ENCODE measurements at places on chromosomes 2 and 18.

DNA sequence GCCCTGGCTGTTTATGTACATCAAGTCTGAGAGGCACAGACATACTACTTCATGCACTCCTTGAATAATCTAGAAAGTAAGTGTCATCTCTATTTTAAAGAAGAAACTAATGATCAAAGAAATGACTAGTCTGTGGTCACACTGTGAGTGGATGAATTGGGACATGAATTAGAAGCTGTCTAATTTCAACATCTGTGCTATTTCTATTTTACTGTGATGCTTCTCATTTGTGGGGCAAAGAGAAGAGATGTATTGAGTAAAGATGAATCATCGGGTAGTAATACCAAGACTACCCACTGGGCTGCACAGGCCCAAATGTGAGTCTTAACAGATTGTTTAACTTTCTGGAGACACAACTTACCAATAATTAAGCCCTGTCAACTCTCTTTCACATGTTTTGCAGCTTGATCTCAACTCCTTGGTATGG is 42.4 kb upstream of the MTIF2 start:
- no peaks in the 10 kb centered on the region for H3K4me1 ChIP-seq
- H3K27me3 ChIP-seq, result no peaks in the 10 kb centered on the region
- H3K36me3 ChIP-seq, result peaks cover 17% of the 10 kb centered on the region
- no peak overlapping the region for H3K4me3 ChIP-seq
- no peak for DNase-seq
- H3K27ac ChIP-seq, result no peak overlapping the region

- H3K27ac ChIP-seq, result no peak overlapping the region
- H3K4me3 ChIP-seq, result no peak overlapping the region
- H3K27me3 ChIP-seq, result peaks cover 15% of the 10 kb centered on the region
- no peak for DNase-seq
- H3K4me1 ChIP-seq, result no peaks in the 10 kb centered on the region
Measured at GRCh38 chr2:38581193-38582147, 21.3 kb downstream of the HNRNPLL start.

- peaks cover 18% of the 10 kb centered on the region for H3K27me3 ChIP-seq
- H3K4me1 ChIP-seq, result peaks cover 8% of the 10 kb centered on the region
- DNase-seq, result no peak
- H3K36me3 ChIP-seq, result no peaks in the 10 kb centered on the region
- H3K27ac ChIP-seq, result no peak overlapping the region
- no peak overlapping the region for H3K4me3 ChIP-seq
Measured at GRCh38 chr2:126886211-126886915, 12.3 kb upstream of the TEX51 start.

- H3K36me3 ChIP-seq, result no peaks in the 10 kb centered on the region
- H3K4me1 ChIP-seq, result peaks cover under 1% of the 10 kb centered on the region
- no peak overlapping the region for H3K4me3 ChIP-seq
- no peaks in the 10 kb centered on the region for H3K27me3 ChIP-seq
- no peak for DNase-seq
Measured at GRCh38 chr2:217880287-217880889, 122.4 kb downstream of the TNS1 start.

- H3K27me3 ChIP-seq, result no peaks in the 10 kb centered on the region
- peaks cover 17% of the 10 kb centered on the region for H3K36me3 ChIP-seq
- peak overlapping the region; percentile 97 for H3K27ac ChIP-seq
Measured at GRCh38 chr2:197145471-197146056, 165.0 kb downstream of the ANKRD44 start.

DNA sequence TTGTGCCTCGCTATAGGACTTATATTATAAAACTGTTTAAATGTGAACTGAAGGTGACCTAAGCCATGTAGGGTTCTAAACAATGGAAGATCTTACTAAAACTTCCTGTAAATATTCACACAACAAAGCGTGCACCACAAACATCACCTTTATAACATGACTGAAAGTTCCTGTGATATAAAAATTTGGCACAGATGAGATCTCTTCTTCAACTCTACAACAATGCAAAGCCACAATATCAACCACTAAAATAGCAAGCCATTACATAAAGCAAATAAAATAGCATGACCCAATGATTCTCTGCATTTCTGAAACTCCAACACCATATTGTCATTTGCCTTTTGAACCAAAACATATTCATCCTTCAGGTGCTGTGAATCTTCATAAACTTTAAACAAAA is 3.5 kb downstream of the YES1 start:
- no peak overlapping the region for H3K27ac ChIP-seq
- no peak for DNase-seq
- peaks cover 47% of the 10 kb centered on the region for H3K27me3 ChIP-seq

- no peak overlapping the region for H3K27ac ChIP-seq
- no peak overlapping the region for H3K4me3 ChIP-seq
- peaks cover 2% of the 10 kb centered on the region for H3K4me1 ChIP-seq
- H3K27me3 ChIP-seq, result no peaks in the 10 kb centered on the region
- DNase-seq, result no peak
Measured at GRCh38 chr2:102841107-102841840, 79.4 kb downstream of the TMEM182 start.

DNA sequence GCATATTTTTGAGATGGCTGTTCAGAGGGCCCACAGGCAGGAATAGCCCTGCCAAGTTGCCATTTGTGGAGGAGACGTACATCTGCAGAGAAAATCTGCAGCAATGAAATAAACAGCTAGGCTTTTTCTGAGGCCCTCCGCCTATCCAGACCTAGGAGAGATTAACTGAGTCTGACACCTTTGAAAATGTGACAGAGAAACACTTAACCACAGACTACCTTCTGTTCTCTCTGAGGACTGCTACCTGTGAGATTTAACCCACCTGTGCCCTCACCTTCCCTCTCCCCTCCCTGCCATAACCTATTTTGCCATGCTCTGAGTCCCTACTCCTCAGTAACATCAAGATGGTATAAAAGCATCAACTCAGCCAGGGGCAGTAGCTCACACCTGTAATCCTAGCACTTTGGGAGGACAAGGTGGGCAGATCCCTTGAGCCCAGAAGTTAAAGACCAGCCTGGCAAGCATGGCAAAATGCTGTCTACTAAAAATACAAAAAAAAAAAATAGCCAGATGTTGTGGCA is 160.3 kb downstream of the TGIF1 start:
- no peak overlapping the region for H3K4me3 ChIP-seq

- H3K27me3 ChIP-seq, result peaks cover 44% of the 10 kb centered on the region
- no peak overlapping the region for H3K27ac ChIP-seq
- H3K36me3 ChIP-seq, result no peaks in the 10 kb centered on the region
- peaks cover 7% of the 10 kb centered on the region for H3K4me1 ChIP-seq
- H3K4me3 ChIP-seq, result no peak overlapping the region
Measured at GRCh38 chr18:34223893-34224422, 755 bp downstream of the NOL4 start.

GRCh38 chr18:54939361-54939917 is 19.8 kb downstream of the CCDC68 start:
- H3K27ac ChIP-seq, result no peak overlapping the region
- no peak overlapping the region for H3K4me3 ChIP-seq
- no peak for DNase-seq

DNA sequence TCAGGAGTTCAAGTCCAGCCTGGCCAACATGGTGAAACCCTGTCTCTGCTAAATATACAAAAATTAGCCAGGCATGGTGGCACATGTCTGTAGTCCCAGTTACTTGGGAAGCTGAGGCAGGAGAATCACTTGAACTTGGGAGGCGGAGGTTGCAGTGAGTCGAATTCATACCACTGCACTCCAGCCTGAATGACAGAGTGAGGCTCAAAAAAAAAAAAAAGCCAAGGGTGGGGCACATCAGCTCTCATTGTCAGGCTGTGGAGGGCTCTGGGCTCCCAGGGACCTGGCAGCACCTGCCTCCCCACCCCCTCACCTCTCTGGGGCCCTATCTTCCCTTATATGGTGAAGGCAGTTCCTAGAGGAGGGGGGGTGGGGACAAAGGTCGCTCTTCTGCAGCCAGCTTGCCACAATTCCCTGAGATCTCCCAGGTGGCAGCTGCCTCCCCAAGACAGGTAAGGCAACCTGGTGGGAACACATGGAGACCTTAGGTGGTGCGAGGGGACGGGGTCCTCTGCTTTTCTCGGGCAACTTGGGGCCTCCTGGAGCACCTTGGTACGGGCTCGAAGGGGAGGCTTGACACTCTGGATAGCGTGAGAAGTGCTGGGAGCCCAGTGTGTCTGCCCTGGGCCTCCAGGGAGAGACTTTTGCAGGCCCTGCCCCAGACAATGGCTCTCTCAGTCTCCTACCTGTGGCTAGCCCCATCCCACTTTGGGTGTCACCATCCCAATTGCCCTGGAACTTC is at the start of gene VIL1:
VIL1 (plus strand) TSS at position 407 of the 742 bp plus-strand sequence. CDS start 4,656 bp downstream, outside the sequence.
- no peak within 1 kb of the TSS for H3K4me3 ChIP-seq
- DNase-seq, result no peak

DNA sequence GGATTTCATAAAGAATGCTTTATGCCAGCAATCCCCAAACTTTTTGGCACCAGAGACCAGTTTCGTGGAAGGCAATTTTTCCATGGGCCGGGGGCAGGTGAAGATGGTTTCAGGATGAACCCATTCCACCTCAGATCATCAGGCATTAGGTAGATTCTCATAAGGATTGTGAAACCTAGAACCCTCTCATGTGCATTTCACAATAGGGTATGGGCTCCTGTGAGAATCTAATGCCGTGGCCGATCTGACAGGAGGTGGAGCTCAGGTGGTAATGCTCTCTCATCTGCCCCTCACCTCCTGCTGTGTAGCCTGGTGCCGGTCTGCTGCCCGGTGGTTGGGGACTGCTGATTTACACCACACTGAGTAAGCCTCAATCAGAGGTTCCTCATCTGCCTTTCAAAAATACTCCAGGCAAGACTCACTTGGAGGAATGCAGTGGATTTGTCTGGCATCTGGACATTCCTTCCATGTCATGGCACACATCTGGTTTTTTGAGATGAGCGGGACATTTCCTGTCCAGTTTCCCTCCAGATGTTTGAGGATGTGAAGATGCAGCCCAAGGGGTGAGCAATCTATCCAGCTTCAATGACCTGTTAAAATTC is 185.8 kb downstream of the VAPA start:
- no peaks in the 10 kb centered on the region for H3K36me3 ChIP-seq
- DNase-seq, result no peak
- H3K27ac ChIP-seq, result no peak overlapping the region
- H3K4me1 ChIP-seq, result no peaks in the 10 kb centered on the region
- H3K27me3 ChIP-seq, result no peaks in the 10 kb centered on the region
- H3K4me3 ChIP-seq, result no peak overlapping the region

GRCh38 chr2:171163261-171163660 is 2.6 kb upstream of the TLK1 start:
- no peaks in the 10 kb centered on the region for H3K27me3 ChIP-seq
- peaks cover 10% of the 10 kb centered on the region for H3K36me3 ChIP-seq
- H3K27ac ChIP-seq, result peak overlapping the region; percentile 13
- no peak overlapping the region for H3K4me3 ChIP-seq
- H3K4me1 ChIP-seq, result peaks cover 36% of the 10 kb centered on the region

- H3K4me1 ChIP-seq, result no peaks in the 10 kb centered on the region
- no peak for DNase-seq
- no peak overlapping the region for H3K4me3 ChIP-seq
- no peak overlapping the region for H3K27ac ChIP-seq
Measured at GRCh38 chr2:153071090-153071489, 352.7 kb downstream of the ARL6IP6 start.

DNA sequence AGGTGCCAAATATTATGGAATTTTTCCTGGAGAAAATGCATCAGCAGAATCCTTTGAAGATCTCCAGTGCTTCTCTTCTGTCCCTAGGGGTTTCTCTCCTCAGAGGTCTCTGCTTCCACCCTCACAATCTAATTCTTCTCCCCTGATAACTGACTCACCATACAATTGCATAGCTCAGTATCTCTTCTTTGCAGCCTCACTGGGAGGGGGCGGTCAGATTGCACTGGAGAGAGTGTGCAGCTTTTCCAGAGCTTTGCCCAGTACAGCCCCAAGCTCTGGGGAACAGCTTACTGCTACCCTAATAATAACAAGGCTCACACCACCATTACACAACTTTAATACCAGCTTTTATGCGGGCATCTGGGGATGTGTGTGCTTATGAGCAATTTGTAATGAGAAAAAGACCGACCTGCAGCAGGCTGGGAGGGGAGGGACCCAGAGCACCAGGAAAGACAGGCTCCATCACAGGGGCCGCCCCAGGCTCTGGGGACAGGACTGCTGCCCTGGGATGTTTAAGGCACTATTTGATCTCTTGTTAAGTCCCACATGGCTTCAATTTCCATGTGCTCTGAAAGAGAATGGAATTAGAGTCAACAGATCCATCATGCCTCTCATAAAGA is 276.6 kb upstream of the SIX2 start:
- peaks cover 6% of the 10 kb centered on the region for H3K27me3 ChIP-seq
- H3K36me3 ChIP-seq, result no peaks in the 10 kb centered on the region
- H3K27ac ChIP-seq, result no peak overlapping the region
- no peak for DNase-seq
- no peaks in the 10 kb centered on the region for H3K4me1 ChIP-seq

GRCh38 chr2:238099714-238100048 is 459 bp upstream of the ESPNL start:
- H3K36me3 ChIP-seq, result peaks cover 5% of the 10 kb centered on the region
- H3K27ac ChIP-seq, result no peak overlapping the region
- no peaks in the 10 kb centered on the region for H3K27me3 ChIP-seq
- H3K4me3 ChIP-seq, result no peak overlapping the region
- no peak for DNase-seq
- H3K4me1 ChIP-seq, result peaks cover 19% of the 10 kb centered on the region

DNA sequence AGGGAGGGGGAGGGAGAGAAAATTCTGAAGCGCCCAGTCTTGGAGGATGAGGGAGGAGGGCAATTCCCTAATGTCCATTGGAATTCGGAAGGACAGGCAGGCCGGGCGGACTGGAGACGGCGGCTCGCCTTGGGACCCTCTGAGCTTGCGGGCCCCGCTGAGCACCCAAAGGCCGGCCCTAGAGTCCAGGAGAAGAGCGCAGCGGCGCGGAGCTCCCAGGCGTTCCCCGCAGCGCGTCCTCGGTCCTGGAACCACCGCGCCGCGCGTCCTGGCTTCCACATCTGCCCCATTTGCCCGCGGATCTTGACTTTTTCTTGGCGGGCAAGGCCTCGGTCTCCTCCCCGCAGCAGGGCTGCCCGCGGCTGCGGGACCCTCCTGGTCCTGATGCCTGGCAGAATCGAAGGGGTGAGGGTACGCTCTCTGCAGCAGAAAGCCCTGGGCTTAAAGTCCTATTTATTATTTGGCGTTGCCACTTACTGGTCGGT is 675 bp upstream of the MLPH start:
- peaks cover 38% of the 10 kb centered on the region for H3K27me3 ChIP-seq
- no peak overlapping the region for H3K4me3 ChIP-seq
- DNase-seq, result no peak
- no peaks in the 10 kb centered on the region for H3K36me3 ChIP-seq
- no peak overlapping the region for H3K27ac ChIP-seq
- H3K4me1 ChIP-seq, result peaks cover 3% of the 10 kb centered on the region

DNA sequence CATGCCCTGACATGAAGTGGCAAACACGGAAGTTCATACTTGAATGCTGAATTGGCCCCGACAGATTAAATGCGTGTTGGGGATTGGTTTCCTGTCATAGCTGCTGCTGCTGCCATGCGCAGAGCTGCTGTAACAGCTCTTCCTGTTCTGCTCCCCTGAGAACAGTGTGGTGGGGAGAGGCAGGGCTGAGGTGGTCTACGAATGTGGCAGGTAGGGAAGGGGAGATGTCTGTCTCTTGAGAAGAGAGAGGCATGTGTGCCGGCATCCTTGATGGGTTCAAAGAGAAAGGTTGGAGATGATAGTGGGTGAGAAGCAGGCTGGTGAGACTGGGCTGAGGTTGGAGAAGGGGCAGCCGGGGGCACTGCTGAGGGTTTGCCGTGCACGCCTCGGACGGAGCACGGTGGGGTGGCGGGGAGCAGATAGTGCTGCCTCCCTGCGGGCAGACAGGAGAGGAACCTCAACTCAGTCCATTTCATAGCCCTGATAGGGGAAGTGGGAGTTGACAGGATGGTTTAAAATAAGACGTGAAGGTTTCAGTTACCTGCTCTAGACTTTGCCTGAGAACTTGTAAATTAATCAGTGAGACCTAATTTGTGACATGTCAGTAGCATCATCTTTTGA is 46.1 kb downstream of the TMEM185B start:
- H3K4me3 ChIP-seq, result peak overlapping the region; percentile 93
- peak overlapping the region; percentile 98 for H3K27ac ChIP-seq
- peaks cover 60% of the 10 kb centered on the region for H3K4me1 ChIP-seq
- no peaks in the 10 kb centered on the region for H3K27me3 ChIP-seq
- peaks cover 3% of the 10 kb centered on the region for H3K36me3 ChIP-seq
